CD4-positive, alpha-beta T cell treated with Interleukin-6 for 4 hours (primary cell): ENCODE measurements at places on chromosomes 12 and 14.

GRCh38 chr12:91053951-91054715 lies 3.7 kb downstream of the KERA start:
- DNase-seq: no peak

DNA sequence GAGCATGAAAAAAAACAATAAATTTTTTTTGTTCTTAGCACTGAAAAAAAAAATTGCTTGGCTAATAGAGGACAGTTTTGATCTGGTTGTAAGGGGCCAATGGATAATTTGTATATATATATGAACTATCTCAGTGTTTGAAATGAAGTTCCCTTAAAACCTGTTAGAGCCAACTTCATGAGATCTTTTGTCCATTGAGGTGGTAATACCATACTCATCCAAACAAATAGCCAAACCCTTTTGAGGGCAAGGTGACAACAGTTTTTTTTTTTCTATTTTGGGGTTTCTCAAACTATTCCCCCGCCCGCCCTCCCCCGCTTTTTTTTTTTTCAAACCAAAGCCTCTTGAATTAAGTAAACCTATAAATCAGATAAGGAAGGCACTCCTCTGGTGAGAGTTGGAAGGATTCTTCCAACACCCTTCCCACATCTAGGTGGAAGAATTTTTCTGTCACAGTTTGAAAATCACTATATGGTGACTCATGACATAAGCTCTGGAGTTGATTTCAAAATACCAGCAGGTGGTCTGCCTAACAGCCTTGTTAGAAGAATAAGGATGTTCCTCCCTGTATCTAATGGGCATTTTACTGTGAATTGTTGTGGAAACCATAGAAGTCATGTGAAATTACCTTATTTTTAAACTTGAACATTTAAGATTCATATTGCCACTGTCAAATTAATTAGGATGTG lies 10.2 kb downstream of the ARHGAP5 start:
- no peak for DNase-seq

DNA sequence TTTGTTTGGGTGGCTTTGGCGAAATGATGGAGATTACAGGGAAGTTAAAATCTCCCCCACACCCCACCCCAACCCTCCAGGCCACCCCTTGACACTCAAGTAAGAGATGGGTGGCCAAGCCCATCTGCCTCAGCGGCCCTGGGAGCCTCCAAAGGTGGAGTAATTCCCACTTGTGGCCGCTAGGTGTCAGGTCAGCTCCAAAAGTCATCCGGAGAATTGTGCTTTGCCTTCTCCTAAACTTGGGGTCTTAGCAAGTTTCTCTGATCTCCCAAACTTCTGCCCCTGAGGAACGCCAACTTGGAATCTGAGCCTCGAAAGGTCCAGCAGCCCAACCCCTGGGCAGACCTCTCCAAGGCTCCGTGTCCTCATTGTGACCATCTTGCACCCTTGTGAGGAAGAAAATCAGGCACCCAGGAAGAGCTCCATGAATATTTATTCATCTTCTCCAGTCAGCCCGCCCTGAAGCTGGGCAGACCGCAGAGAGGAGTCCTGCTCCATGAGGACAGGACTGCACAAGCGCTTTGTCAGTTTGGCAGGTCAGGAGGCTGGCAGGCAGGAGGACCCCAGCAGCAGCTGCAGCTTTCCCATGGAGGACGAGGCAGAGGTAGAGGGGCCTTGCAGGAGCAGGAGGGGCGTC lies 46.7 kb downstream of the LRRC74A start:
- peak; percentile 74 for DNase-seq

GRCh38 chr12:28869197-28869596 lies 279.9 kb upstream of the FAR2 start:
- DNase-seq: no peak

- DNase-seq: no peak
These were observed 64.0 kb downstream of the FRMD6 start for GRCh38 chr14:51715742-51716141.

GRCh38 chr12:51351913-51352532 lies 5.5 kb upstream of the CELA1 start:
- DNase-seq: peak; percentile 61

DNA sequence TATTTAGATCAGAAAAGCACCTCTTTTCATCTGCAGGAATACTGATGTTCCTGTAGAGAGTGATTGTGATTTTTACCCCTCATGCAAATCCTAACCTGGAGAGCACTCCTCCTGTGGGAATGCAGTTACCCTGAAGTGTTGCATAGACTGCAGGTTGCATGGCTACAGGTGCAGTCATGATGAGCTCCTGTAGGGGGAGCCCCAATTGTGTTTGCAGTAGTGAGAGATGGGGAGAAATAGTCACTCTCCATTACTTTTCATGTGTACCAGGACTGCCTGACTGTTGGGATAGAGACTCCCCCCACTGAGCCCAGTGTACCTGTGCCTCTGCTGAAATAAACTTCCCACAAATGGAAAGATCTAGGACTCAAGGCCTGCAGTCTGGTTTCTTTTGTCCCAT lies 1086.5 kb downstream of the SLC6A15 start:
- peak; percentile 1 for DNase-seq

GRCh38 chr12:119060847-119061796 lies 79.8 kb downstream of the SRRM4 start:
- peak; percentile 3 for DNase-seq

DNA sequence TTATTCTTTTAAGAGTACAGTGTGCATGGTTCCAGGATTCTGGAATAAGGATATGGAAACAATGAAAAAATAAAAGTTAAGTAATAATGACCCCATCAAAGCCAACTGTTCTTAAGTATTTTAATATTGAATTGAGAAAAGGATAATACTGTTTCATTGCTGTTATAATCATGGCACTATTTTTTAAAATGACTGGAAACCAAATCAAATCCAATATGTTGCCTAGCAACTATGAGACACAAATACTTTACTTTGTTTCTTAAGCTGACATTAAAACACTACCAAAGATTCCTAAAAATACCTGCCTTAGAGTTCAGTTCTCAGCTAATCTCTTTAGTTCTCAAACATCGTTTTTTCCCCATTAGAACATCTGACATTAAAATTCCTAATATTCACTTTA lies 66.4 kb upstream of the OTOGL start:
- DNase-seq: no peak

DNA sequence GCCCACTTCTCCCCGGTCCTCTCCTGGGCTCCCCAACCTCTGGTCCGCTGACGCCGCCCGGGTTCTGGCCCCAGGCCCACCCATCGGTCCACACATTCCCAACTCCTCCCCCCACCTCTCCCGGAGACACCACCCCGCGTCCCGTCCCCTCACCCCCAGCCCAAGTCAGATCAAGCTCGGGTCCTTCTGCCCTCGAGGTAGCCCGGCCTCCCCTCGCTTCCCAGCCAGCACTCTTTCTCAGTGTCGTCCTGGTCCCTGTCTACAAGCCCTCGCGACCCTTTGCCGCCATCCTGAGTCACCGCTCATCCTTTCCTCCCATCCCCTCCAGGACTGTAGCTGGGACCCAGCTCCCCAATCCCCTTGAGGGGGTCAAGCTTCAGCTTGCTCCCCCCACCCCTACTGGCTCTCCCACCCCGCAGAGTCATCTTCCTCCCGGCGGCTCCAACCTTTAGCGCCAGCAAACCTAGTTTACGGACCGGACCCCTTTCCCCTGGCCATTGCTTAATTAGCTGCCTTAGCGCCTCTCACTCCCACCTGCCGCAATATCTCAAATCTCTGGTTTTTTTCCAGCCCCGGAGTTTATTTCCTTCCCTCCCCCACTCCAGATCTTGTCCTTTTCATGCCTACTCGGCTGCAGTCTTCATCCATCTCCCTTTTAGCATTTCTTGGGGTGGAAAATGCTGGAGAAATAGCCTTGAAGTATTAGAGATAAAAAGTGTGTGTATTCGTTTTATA lies 1.1 kb downstream of the PPP4R4 start:
- peak; percentile 20 for DNase-seq

- no peak for DNase-seq
These were observed 33.8 kb downstream of the KCNK10 start for GRCh38 chr14:88289234-88289633.

DNA sequence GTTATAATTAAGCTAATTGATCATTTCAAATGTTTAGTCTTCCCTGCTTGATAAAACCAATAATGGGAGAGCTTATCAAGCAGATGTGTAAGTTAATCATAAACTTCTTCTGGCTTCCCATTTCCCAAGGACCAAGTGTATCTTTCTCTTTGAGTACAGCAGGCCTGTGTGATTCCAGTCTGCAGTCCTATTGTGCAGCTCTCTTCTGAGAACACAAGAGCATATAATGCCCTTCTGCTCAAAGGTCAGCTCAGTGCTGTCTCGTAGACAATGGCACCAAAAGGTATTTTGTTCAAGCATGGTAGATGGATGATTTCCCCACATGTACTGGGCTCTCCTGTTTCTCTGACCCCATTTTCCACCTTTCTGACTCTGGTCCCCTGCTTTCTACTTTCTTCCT lies 101.8 kb upstream of the DYRK2 start:
- DNase-seq: no peak

- DNase-seq: peak; percentile 56
These were observed 5.9 kb downstream of the PSMB5 start for GRCh38 chr14:23028799-23029198.

DNA sequence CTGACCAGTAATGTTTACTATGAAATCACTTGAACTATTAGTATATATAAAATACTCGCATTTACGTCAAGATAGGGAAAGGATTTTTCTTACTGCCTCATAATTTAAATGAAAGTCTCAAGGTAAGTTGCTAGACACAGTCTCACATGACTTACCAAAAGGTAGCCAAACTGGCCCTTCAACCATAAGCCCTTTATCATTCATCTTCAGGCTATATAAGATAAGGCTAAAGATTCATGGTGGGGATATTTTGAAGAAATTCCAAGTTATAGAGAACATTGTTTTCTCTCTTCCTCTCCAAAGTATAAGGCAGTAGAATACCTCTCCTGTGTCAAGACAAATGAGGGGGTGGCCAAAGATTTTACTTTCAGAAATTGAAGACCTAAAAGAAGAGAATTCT lies 23.4 kb downstream of the KIF21A start:
- no peak for DNase-seq

- no peak for DNase-seq
These were observed 89.5 kb upstream of the TMPO start for GRCh38 chr12:98425859-98426258.

GRCh38 chr14:96246539-96246847 lies 9.5 kb upstream of the BDKRB1 start:
- DNase-seq: no peak

DNA sequence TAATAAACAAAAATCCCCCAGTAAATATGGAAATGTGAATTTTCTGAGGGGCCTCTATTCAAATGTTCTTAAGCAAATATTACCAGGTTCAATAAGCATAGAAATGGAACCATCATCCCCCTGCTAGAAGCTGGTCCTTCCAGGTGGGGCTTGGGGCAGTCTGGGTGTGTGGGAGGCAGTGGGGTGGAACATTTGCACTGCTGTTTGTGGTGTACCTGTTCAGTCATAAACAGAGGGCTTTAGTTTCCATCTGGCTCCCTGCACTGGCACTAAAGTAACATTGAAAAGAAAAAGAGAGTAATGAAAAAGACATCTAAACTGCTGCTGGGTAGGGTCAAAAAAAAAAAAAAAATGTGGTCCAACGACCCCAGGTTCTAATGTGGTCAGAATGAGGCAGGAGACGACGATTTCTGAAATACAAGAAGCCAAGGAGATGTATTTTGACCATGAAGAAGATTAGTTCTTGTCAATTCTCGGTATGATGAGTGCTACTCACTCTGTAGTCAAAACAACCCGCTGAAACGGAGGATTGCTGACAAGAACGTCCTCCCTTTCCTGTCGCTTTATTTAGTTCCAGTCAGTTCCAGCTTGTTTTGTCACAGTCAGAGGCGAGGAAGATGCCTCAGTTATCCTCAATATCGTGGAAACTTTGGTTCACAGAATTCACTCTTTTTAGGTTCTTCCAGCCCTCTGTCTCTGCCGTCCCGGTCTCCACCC lies 44.2 kb upstream of the MANSC4 start:
- peak; percentile 23 for DNase-seq

DNA sequence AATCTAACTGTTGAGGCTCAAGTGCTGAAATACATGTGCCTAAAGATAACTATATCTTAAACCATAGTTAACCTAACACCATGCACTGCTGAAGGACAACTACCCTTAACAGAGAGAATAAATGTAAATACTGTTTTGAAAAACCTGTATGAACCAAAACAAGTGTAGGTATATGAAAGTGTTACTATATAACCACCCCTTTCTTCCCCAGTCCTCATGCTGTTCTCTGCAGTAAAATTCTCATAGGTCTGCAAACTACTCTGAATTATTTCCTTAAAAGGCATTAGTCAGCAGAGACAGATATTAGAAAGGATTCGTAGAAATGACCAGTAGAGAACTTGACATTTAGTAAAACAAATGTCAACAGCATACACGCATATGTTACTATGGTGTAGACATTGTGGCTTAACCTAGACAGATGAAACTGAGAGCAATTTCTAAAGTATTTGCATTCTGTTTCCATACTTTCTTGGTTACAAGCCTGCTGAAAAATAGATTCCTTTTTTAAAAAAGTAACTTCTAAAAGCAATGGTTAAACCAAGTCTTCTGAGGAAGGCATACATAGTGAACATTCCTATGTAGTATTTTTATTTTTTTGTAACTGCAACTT lies 13.9 kb downstream of the CSRP2 start:
- DNase-seq: no peak

DNA sequence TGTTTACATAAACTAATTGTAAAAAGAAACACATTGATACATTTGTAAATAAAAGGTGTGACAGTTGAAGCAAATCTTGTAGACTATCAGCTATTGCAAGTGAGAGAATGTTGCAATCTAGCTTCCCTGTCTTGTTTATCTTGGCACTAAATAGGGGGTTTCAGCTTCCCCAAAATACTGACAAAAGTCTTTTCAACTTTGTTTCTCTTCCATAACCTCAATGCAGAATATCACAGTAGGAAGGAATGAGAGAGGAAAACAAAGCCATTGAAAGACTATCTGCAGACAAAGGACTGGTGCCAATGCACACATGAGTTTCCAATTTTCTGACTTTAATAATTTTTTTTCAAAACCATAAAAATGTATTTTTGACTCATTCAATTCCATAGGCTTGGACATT lies 886.2 kb upstream of the MGAT4C start:
- no peak for DNase-seq

- no peak for DNase-seq
These were observed 14.4 kb upstream of the FIGNL2 start for GRCh38 chr12:51862947-51863346.

DNA sequence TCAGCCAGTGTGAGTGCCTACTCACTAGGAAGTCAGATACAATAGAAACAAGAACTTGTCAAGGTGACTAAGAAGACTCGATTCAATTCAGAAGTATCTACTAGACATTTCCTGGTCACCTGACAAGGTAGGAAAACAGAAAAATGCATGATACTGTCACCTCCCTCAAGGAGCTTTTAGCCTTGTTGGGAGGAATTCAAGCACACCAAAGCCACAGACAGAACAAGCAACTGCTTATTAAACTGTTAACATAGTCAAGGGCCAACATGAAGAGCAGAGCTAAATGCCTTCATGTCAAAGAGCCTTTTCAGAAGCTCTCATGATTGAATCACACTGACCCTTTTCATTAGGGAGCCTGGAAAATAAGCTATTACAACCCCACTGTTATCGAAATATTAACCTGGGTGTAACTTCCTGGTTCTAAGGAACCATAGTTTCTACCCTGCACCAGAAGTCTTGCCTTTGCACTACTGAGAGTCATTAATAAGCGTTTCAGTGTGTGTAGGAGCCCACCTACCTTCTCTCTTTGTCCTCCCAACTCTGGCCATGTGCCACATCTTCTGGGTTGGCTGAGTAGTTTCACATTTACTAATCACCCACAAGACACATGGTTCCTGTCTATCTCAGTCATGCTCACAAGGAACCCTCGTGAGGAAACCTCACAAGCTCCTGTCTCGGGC lies 31.0 kb upstream of the LGALS3 start:
- DNase-seq: peak; percentile 58
